AG09319 (cell line): ENCODE measurements at places on chromosomes 2 and 18.

GRCh38 chr2:136051725-136052048 lies 66.3 kb upstream of the DARS1 start:
- no peak for DNase-seq

DNA sequence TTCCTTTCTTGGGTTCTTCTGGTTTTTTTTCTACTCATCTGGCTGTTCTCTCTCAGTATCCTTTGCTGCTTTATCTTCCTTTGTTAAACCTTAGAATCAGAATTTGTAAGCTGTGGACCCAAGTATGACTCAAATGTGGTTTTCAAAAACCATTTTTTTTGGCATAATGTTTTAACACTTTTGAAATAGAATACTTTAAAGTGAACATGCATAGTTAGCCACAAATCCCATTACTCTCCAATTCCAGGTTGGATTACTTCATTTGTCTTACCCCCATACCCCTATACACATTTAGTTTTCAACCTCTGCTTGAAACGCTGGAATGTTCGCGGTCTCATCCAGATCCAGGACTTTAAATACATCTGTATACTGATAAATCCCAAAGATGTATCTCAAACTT lies 29.1 kb downstream of the ALMS1 start:
- no peak for DNase-seq

GRCh38 chr2:647691-648231 lies 29.4 kb downstream of the TMEM18 start:
- no peak for DNase-seq

DNA sequence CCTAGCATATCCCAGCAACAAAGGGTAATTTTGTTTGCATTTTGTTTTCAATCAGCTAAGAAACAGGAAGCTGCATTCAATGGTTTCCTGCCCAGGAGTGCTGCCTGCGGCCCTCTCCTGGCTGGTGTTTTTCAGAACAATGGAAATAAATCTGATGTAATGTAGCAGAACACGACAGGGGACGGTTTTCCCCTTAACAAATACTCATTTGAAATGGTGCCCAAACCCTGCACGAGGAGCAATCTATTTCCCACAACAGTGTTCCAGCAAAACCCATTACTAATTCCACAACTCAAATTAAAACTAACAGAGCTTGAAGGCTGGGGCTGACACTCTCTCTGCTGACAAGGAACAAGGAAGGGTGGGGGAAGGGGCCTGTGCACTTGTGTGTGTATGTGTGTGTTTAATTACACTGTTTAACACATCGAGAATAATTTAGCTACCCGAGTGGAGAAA lies 8.7 kb downstream of the CAPN13 start:
- DNase-seq, result no peak

GRCh38 chr18:60469387-60470100 lies 97.0 kb upstream of the MC4R start:
- no peak for DNase-seq

DNA sequence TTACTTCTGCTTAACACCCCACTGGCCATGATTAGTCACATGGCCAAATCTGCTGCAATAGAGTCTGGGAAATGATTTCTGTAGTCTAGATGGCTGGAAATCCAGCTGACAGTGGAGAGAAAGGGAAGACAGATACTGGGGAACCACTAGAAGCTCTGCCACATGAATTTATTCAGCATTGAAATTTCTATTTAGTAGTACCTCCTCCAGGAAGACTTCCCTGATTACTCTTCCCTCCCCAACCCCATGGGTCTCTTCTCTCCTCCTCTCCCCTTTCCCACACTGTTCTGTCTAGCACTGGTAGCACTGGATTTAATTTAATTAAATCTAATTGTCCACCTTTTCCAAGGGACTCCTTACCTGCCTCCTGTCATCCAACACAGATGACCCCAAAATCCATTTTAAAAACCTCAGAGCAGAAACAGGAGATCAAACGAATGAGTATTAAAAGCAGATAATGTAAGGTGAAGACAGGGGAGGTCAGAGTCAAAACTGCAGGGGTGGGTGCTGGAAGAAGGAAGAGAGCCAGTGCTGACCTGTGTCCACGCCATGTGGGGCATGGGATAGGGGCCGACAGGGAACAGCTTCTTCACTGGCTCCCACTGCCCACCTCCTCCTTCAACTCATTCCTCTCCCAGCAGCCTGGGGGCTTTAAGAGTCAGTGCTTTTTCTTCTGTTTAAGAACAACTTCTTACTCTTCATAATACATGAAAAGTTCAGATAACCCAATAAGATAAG lies 169.2 kb upstream of the HS6ST1 start:
- DNase-seq, result no peak

DNA sequence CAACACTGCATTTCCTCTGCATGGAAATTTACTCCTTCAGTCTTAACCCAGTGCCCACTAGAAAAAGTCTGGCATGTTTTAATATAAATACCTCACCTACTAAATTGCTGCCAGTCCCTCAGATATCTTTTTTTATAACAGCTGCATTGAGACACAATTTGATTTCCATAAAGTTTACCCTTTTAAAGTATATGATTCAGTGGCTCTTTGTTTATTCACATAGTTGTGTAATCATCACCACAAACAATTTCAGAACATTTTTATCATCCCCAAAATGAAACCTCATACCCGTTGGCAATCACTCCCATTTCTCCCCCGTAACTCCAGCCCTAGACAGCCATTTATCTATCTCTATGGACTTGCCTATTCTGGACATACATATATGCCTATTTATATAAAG lies 17.0 kb upstream of the FRZB start:
- no peak for DNase-seq

DNA sequence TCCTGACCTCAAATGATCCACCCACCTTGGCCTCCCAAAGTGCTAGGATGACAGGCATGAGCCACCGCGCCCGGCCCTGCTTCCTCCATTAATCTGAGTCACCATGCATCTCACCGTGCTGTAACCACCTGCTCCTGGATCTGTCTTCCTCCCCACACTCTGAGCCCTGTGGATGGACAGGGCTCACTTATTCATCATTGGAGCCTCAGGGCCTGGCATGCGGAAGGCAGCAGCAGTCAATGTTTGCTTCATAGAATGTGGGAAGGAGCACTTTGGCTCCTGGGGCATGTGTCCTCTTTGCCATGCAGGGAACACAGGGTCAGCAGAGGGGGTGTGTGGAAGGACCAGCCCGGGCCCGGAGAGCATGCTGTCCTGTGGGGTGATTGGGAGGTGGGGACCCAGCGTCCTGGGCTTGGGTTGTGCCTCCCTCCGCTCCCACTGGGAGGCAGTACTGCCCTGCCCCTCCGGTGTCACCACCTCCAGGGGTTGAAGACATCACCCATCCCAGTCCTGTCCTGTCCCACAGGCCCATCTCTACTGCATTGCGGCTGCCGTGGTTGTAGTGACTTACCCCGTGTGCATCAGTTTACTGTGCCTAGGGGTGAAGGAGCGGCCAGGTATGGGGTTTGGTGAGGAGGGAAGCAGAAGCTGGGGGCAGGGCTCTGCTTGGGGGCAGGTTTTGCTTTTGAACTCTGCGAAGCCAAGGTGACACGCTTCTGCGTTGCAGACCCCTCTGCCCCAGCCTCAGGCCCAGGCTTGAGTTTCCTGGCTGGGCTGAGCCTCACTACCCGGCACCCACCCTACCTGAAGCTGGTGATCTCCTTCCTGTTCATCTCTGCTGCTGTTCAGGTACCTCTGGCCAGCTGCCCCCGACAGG lies 11.5 kb downstream of the MFSD2B start:
- DNase-seq, result no peak

DNA sequence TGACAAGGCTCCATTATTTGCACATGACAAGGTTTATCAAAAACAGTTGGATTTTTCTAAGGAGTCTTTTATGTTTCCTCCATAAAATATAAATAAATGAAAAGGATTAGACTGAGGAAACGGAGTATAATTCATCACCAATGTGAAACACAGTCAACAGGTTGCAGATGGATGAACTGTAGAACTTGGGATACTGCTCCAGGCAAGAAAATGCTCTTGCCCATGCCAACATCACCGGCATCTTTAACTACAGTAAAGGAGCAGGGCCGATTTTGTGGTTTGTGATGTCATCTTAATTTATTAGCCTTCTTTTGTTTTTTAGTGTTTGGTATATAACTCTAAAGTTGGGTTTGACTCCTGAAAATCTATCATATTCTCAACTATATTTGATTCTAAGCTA lies 577.3 kb downstream of the EPHA4 start:
- DNase-seq, result no peak

DNA sequence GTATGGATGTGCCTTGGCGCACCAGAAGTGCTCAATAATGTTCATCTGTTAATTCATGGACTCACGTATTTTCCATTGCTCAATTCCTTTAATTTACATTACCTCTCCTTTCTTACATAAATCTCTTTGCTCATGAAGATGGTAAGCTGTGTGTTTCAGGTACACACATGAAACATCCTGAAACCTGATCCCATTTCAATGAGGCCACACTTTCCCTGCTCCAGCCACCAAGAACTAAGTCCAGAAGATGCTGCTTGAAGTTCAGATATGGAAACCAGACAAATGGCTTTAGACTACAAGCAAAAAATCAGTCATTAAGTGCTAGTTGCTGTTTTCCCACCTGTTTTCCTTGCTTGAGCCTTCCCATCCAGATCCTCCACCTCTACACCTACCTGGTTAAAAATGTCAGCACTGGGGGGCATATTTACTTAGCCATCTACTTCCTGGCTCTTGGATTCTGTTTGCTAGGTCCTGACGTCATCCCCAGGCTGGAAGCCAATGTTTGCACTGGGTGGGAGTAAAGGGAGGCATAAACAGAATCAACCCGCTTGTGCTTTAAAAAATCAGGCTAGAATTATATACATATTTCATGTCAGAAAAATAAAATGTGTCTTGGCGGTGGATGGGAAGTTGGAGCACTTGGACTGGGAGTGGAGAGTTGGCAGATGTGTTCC lies 309.7 kb downstream of the OSR1 start:
- no peak for DNase-seq

- DNase-seq, result no peak
Observed at GRCh38 chr2:37800176-37800858, 124.8 kb upstream of the RMDN2 start.

- DNase-seq, result peak; percentile 41
Observed at GRCh38 chr18:29164993-29165599, 988.2 kb upstream of the CDH2 start.

DNA sequence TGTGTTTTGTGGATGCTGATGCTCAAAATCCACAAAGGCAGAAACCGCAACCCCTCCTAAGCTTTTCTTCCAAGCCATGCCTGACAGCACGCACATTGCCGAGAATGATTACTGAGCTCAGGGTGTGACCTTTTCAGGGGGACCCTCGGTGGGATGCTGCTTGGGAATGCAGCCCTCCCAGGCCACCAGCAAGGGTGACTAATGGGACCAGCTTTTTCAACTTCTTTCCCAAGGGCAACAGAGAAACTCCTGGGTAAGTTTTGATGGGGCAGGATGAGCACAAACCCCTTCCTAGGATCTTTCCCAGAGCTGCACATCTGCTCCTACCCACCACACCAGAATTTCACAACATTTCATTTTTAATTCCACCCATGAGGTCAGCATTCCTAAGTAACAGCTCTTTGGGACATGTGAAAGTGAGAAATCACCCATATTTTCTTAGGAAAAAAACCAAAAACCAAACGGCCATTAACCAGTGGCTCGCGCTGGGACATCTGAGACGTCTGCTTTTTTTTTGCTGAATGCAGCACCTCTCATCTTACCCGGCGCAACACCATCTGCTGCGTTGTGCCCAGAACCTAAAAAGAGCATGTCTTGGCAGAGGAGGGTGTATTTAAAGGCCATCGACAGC lies 119.0 kb downstream of the ARL4C start:
- peak; percentile 38 for DNase-seq

GRCh38 chr2:95351598-95351915 lies 51.0 kb upstream of the FAHD2A start:
- no peak for DNase-seq

- no peak for DNase-seq
Observed at GRCh38 chr2:230400454-230400853, 15.5 kb upstream of the SP100 start.

GRCh38 chr2:24924732-24925131 lies 4.7 kb upstream of the ADCY3 start:
- no peak for DNase-seq
